Fibroblast of skin of back (primary cell): ENCODE measurements at places on chromosomes 13 and 19.
A peak's percentile ranks its signal among the peaks of the same experiment; 100 is the strongest.

GRCh38 chr13:110518571-110518970 is 43.0 kb downstream of the RAB20 start:
- peak; percentile 37 for DNase-seq

DNA sequence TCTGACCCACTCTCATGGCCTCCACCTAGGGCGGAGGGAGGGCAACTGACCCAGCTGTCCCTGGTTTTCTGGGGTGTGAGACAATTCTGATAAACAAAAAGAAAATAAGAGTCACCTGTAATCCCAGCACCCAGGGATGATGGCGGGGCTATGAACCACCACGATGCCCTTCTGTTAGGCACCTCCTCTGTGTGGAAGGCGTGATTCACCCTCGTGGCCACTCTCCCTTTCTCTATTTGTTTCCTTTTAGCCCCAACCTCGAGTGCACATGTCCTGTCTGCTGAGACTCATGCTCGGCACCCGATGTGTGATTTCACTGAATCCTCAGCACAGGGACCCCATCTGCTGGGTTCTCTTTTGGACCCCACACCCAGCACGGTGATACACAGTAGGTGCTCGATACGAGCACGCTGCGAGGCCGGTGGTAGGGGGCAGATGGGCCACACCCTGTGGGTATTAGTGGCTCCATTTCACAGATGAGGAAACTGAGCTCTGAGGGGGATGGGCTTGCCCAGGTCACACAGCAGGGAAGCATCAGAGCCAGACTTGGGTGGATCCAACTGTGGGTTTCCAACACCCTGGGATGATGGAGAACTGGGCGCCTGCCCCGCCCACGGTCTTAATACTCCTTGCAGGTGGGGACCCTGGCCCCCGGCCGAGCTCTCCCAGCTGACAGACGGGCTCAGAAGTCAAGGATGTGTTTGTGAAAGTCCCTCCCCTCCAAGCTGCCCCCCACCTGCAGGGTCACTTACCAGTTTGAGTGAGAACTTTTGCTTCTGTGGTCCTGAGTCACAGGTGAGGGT is 24.9 kb downstream of the VRK3 start:
- DNase-seq, result no peak

DNA sequence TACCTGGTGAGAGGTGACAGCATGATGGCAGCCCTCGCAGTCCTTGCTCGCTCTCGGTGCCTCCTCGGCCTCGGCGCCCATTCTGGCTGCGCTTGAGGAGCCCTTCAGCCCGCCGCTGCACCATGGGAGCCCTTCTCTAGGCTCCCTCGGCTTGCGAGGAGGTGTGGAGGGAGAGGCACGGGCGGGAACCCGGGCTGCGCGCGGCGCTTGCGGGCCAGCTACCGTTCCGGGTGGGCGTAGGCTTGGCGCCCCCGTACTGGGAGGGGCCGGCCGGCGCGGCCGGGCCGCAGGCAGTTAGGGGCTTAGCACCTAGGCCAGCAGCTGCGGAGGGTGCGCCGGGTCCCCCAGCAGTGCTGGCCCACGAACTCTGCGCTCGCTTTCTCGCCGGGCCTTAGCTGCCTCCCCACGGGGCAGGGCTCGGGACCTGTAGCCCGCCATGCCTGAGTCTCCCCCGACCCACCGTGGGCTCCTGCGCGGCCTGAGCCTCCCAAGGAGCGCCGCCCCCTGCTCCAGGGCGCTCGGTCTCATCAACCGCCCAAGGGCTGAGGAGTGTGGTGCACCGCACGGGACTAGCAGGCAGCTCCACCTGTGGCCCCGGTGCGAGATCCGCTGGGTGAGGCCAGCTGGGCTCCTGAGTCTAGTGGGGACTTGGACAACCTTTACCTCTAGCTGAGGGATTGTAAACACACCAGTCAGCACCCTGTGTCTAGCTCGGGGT is 1624.3 kb downstream of the SLITRK1 start:
- no peak for DNase-seq

- DNase-seq, result no peak
These were observed 2.7 kb downstream of the NBEA start for GRCh38 chr13:34944751-34945150.

GRCh38 chr13:113272701-113273181 is 24.3 kb upstream of the LAMP1 start:
- DNase-seq, result no peak

- peak; percentile 64 for DNase-seq
These were observed 211.5 kb downstream of the KLF12 start for GRCh38 chr13:73922493-73923393.

DNA sequence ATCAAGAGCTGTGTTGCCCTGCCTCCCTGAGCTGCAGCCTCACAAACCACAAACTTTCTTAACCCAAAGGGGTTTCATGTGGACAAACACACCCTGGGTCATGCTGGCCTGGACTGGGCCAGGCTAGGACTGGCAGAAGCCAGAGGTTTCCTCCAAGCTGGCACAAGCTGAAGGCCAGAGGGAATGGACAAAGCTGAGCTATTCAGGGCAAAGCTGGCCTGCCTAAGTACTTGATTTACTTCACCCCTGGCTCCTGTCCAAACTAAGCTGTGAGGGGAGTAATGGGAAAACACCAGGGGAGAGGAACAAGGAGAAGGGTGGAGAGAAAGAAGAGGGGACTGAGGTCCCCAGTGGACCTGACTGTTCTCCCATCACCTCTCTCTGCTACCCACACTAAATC is 6.2 kb downstream of the CPAMD8 start:
- no peak for DNase-seq

GRCh38 chr13:79447741-79448140 is 33.2 kb upstream of the NDFIP2 start:
- DNase-seq, result no peak

DNA sequence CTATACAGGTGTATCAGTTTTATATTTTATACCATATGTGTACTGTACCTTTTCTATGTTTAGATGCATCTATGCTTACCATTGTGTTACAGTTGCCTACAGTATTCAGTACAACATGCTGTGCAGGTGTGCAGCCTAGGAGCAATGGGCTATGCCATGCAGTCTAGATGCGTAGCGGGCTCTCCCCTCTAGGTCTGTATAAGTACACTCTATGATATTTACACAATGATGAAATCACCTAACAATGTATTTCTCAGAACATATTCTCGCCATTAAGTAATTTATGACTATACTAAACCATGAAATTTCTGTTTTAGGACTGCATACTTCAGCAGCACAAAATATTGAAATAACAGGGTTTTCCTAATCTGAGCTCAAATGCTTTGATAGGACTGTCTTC is 179.6 kb downstream of the RFC3 start:
- no peak for DNase-seq

- no peak for DNase-seq
These were observed 61.6 kb upstream of the MED4 start for GRCh38 chr13:48156466-48156865.

- DNase-seq, result no peak
These were observed 52.1 kb upstream of the SOX1 start for GRCh38 chr13:112014857-112015256.

GRCh38 chr19:17248011-17248776 is 2.5 kb upstream of the NR2F6 start:
- no peak for DNase-seq

DNA sequence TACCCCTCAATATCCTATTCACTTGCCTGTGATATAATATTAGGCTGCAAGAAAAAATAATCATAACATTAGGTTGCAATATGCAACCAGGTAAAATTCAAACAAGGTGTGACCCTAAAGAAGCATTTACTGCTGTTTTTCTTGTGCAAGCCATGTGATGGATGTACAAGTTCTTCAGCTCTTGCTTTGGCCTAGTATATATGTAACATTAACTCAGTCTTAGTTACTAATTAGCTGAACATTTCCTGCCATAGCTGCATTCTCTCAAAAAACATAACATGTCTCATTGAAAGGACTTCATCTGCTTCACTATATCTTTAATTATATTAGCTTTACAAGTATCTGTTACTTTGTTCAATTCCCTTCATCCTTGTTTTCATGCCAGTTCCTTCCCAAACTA is 406.8 kb upstream of the HTR2A start:
- DNase-seq, result no peak

DNA sequence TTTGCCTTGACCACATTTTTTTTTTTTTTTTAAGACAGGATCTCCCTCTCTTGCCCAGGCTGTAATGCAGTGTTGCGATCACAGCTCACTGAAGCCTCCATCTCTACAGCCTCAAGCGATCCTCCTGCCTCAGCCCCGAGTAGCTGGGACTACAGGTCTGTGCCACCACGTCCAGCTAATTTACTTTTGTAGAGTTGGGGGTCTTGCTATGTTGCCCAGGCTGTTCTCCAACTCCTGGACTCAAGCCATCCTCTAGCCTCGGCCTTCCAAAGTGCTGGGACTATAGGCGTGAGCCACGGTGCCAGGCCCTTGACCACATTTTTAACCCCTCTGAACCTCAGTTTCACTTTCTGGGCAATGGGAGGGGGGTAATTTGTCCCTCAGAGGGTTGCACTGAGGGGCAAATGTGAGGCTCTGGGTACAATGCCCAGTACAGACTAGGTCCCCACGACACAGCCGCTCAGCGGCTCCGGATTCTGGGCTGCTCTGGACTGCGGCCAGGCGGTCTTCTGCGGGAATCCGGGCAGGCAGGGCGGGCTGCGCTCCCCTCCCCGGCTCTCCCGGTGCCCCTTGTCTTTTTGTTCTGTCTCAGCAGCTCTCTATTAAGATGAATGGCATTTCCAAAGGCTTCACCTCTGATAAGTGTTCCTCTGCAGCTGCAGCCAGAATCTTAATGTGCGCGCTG is 3.8 kb upstream of the ALOX5AP start:
- DNase-seq, result no peak

GRCh38 chr13:27960362-27961226 is 8.5 kb downstream of the CDX2 start:
- no peak for DNase-seq

GRCh38 chr19:5216141-5216847 is 124.3 kb downstream of the PTPRS start:
- no peak for DNase-seq

GRCh38 chr19:15159251-15159650 is 41.5 kb downstream of the NOTCH3 start:
- peak; percentile 43 for DNase-seq

DNA sequence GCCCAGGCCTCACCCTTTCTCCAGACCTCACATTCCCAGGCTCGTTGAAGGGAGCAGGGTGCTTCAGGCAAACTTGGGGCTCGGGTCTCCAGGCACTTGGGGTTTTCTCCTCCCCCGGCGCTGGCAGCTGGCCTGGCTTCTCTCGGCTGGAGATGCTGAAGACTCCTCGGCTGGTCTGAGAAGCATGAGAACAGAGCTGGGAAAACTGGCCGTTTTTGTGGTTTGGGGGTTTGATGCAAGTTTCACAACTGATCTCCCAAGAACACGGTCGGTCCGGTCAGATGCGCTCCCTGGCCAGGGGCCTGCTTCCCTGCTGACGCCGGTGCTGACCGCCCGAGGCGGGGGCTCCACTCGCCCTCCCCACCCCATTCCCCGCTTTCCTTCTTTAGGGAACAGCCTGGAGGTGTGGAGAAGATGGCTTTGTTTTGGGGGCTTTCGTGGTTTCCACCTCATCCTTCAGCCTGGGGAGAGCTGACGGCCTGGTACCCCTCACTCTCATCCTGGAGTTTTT is 35.3 kb downstream of the CEBPA start:
- no peak for DNase-seq

GRCh38 chr19:32828643-32829344 is 40.8 kb downstream of the SLC7A9 start:
- no peak for DNase-seq

DNA sequence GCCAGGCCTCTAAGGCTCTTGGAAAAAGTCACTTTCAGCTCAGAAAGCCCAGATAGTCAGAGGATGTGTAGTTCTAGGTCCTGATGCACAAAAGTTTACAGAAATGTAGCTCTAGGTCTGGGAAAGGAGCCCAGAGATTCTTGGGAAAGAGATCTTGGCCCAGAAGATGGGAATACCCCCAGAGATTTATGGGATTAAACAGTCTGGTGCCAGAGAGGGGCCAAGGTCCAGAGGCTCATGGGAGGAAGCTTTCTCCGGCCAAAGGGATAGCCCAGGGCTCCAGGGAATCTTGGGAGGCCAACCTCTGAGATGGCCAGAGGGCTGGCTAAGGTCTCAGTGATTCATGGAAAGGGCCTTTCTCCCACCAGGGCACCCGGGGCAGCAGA is 15.2 kb downstream of the BCAT2 start:
- no peak for DNase-seq

GRCh38 chr19:20925481-20925880 is 2.4 kb downstream of the ZNF85 start:
- no peak for DNase-seq

GRCh38 chr13:45332831-45333219 is 8.2 kb downstream of the TPT1 start:
- no peak for DNase-seq

DNA sequence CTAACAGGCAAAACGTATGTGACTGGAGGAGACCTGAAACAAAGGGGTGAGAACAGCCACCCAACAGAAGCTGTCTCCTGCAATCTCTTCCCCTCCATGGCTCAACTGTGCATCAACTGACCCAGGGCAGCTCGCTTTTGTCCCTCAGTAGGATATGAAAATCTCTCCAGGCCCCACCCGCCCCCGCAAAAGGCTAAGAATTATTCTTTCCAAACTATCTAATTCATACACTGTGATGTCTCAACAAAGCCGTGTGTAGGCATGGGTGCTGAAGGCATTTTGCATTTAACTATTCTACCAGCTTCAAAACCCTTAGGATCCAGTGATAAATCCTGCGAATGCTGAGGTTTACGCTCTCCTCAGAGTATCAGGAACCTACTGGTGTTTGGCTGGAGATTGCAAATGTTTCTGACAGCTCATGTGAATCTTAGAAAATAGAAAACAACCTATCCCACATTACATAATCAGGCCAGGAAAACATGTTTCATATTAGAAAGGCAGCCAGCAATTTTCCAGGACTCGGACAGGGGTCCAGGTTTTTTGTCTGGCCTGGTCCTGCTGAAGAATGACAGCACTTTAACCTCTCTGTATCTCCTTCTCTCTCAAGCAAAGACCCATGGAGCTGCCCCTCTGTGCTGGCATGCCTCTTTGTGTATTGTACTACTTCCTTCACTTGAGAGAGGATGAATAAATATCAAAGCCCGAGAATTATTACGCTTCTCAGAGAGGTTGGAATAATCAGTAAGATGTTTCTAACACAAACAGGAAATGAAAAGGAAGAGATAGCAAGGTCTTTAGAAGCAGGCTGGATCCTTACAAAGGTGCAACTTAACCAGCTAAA is 17.3 kb downstream of the DHRS12 start:
- DNase-seq, result no peak

DNA sequence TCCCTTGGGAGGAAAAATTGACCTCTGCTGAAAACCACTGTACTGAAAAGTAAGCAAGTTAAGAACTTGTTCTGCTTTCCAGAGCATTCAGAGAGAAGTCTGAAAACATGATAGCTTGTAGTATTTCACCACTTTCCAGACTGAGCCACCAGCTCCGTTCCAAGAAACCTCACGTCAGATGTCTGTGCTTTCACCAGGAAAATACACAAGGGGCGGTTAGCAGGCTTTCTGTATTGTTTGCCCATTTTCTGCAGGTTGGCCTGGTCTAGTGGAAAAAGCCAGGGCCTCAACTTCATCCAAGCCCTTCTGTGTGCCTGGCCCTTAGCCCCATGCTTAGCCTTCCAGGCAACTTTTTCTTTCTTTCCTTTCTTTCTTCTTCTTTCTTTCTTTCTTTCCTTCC is 36.4 kb downstream of the RXFP2 start:
- DNase-seq, result peak; percentile 39

- DNase-seq, result no peak
These were observed 32.5 kb downstream of the FGF14 start for GRCh38 chr13:102369302-102369701.
